ENCODE measurements at places on chromosomes 1 and 21. TPM values are rescaled to one million over a fixed set of nuclear protein-coding genes. Genes with fewer than 3 reads are reported as not detected.

GRCh38 chr1:56175211-56175610, 404.2 kb downstream of the PLPP3 start:
- peaks cover 2% of the 10 kb centered on the region for H3K36me3 ChIP-seq
- peaks cover 35% of the 10 kb centered on the region for H3K4me1 ChIP-seq
- H3K4me3 ChIP-seq: no peak overlapping the region
- H3K27ac ChIP-seq: peak overlapping the region; percentile 46

GRCh38 chr1:219664310-219665029, 51.6 kb upstream of the ZC3H11B start:
- no peaks in the 10 kb centered on the region for H3K36me3 ChIP-seq
- H3K27ac ChIP-seq: no peak overlapping the region
- no peak overlapping the region for H3K4me3 ChIP-seq

RAB42 gene
- 1.3 TPM for total RNA-seq

C1orf87 gene
- 0.65 TPM for total RNA-seq

- no peak for DNase-seq
- no peaks in the 10 kb centered on the region for H3K27me3 ChIP-seq
- peaks cover 50% of the 10 kb centered on the region for H3K4me1 ChIP-seq
- peak overlapping the region; percentile 83 for H3K4me3 ChIP-seq
- H3K27ac ChIP-seq: peak overlapping the region; percentile 47
These were observed 1.9 kb downstream of the ADARB1 start for GRCh38 chr21:45076245-45076711.

AZIN2 gene
- 5.8 TPM for total RNA-seq

GRCh38 chr1:114901814-114902213, 47.2 kb downstream of the SYCP1 start:
- peak overlapping the region; percentile 36 for H3K4me3 ChIP-seq
- H3K27ac ChIP-seq: no peak overlapping the region
- peak; percentile 48 for DNase-seq
- no peaks in the 10 kb centered on the region for H3K36me3 ChIP-seq
- H3K4me1 ChIP-seq: peaks cover 5% of the 10 kb centered on the region

- H3K27ac ChIP-seq: no peak overlapping the region
- no peaks in the 10 kb centered on the region for H3K36me3 ChIP-seq
- no peak for DNase-seq
These were observed 7.8 kb upstream of the RIPK4 start for GRCh38 chr21:41774467-41775148.

SYCP1 gene
- not detected for total RNA-seq

GRCh38 chr1:78839704-78840277, 166.7 kb downstream of the ADGRL4 start:
- no peak for DNase-seq
- H3K36me3 ChIP-seq: no peaks in the 10 kb centered on the region
- H3K4me1 ChIP-seq: peaks cover 68% of the 10 kb centered on the region
- no peaks in the 10 kb centered on the region for H3K27me3 ChIP-seq
- no peak overlapping the region for H3K27ac ChIP-seq

DNA sequence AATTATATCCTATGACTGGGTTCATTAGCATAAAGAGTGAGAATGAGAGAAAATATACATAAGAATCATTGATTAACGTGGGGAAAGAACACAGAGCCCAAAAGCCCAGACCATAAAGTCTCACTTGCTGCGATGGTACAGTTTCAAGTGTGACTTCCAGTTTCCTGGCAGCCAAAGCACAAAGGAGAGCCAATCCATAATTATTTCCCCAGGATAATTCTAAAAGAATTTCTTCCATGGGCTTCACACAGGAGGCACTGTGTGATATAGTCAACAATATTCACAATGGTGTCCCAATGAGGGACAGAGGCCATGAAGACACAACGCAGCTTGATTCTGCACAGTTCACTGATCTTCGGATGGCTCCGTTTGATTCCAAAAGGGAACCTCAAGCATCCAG, 321.6 kb downstream of the PLPP3 start:
- peaks cover 2% of the 10 kb centered on the region for H3K27me3 ChIP-seq
- H3K36me3 ChIP-seq: peaks cover 2% of the 10 kb centered on the region
- no peak overlapping the region for H3K27ac ChIP-seq

- H3K4me1 ChIP-seq: no peaks in the 10 kb centered on the region
- no peak for DNase-seq
- no peak overlapping the region for H3K27ac ChIP-seq
- H3K4me3 ChIP-seq: no peak overlapping the region
- H3K27me3 ChIP-seq: no peaks in the 10 kb centered on the region
These were observed 20.5 kb upstream of the YRDC start for GRCh38 chr1:37828410-37829074.

DNA sequence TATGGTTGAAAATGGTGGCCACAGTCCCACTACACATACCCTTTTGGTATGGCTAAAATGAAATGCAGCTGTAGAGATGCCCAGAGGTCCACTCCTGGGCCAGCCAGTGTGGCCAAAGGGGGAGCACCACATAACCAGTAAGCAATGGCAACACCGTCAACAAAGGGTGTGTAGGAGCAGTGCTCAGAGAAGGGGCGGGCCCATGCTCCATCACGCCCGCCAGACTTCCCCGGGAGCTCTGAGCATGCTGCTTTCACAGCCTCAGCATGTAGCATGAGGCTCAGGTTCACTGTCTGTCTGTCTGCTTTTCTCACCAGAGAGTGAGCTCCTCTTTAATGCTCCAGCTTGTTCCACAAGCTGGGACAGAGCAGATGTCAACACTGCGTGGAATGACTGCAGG, 537.6 kb downstream of the MATN1 start:
- H3K27ac ChIP-seq: no peak overlapping the region
- no peak overlapping the region for H3K4me3 ChIP-seq
- H3K4me1 ChIP-seq: peaks cover under 1% of the 10 kb centered on the region
- H3K36me3 ChIP-seq: no peaks in the 10 kb centered on the region
- peaks cover 14% of the 10 kb centered on the region for H3K27me3 ChIP-seq
- no peak for DNase-seq

ZNF695 gene
- total RNA-seq: 1.7 TPM

GRCh38 chr21:25708467-25709065, 26.1 kb downstream of the ATP5PF start:
- peaks cover 2% of the 10 kb centered on the region for H3K36me3 ChIP-seq
- H3K4me1 ChIP-seq: no peaks in the 10 kb centered on the region
- H3K27me3 ChIP-seq: no peaks in the 10 kb centered on the region
- no peak overlapping the region for H3K4me3 ChIP-seq
- no peak overlapping the region for H3K27ac ChIP-seq

DNA sequence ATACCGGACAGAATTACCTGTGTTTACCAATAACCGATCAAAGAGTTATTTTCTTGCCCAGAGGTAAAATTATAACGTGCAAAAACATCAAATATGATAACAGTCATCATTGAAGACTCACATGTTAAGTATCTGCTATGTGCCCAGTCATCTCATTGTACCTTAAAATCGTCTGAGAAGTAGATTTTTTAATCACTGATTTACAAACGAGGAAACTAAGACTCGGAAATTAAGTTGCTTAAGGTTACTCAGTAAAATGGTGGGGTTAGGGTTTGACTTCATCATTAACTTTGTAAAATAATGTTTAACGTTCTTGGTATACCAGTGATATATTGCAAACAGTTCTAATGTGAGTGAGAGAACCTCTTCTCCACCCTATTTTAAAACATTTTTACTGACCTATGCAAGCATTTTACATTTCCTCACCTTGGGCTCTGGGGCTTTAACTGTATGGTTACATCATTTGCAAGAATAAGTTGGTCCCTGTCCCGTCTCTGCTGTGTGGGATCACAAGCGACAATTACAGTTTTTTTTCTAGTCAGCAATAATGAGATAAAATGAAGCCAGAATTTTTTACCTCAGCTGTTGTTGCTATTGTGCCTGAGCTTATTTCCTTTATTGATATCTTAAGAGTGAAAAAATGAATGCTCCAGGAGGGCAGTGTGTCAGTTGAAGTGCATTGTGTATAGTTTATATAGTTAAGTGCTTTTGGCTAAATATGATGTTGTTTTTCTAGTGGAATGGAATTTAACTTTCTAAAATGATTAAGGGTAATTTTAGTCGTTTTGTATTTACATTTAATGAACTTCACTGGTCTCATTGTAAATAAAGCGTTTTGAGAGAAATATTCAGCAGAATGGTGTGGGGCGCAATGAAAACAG, 2.7 kb downstream of the RPRD2 start:
- DNase-seq: no peak
- no peaks in the 10 kb centered on the region for H3K36me3 ChIP-seq
- peaks cover 37% of the 10 kb centered on the region for H3K4me1 ChIP-seq
- no peaks in the 10 kb centered on the region for H3K27me3 ChIP-seq

C1orf21 gene
- 15.5 TPM for total RNA-seq

All from chondrocyte (in vitro differentiated cells).